ENCODE measurements at places on chromosomes 5 and 9.

GRCh38 chr9:26112724-26113123 lies 434.5 kb upstream of the TUSC1 start:
- no peak for DNase-seq

GRCh38 chr9:98815391-98815951 lies 8.0 kb downstream of the GALNT12 start:
- no peak for DNase-seq

DNA sequence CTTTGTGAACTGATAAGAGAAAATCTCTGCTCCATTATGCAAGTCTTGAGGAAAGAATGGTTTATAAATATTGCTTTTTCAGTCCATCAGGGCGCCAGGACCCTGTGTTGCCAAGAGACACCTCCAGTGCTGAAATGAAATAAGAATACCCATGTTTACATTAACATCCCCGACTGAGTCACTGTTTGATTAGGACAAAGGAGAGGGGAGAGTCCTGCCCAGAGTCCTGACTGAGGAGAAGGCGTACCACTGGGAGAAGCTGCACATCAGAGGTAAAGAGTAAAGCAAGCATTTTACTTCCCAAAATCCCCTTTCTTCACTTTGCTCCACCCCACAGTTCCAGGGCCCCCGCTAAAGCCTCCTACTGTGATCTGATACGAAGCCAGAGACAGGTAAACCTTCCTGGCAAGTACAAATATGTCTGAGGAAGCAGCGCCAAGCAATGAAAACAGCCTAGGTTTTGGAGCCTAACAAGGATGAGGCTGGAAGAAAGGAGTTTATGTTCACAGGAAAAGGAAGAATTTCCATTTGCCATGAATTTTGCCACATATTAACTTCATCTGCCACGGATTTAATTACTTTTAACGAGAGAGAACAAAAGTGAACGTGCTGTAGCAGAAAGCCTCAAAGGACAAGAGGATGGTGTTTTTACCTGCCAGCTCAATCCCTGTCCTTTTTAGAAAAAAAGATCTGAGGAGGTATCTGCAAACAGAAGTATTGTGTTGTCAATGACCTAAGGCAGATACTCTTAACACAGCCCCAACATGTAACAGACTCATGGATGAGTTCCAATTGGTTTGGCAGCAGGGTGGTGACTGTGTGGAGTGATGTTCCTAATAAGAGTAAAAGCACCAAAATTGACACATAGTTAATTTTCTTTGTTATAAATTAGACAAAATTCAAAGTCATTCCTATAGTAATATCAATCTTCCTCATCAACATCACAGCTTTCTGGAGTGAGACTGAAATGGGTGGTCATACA lies 209.4 kb upstream of the TLE4 start:
- no peak for DNase-seq

GRCh38 chr9:26955222-26955903 lies 849 bp upstream of the IFT74 start:
- peak; percentile 10 for DNase-seq

- no peak for DNase-seq
These were observed 505.7 kb downstream of the RAB3C start for GRCh38 chr5:59088546-59088945.

DNA sequence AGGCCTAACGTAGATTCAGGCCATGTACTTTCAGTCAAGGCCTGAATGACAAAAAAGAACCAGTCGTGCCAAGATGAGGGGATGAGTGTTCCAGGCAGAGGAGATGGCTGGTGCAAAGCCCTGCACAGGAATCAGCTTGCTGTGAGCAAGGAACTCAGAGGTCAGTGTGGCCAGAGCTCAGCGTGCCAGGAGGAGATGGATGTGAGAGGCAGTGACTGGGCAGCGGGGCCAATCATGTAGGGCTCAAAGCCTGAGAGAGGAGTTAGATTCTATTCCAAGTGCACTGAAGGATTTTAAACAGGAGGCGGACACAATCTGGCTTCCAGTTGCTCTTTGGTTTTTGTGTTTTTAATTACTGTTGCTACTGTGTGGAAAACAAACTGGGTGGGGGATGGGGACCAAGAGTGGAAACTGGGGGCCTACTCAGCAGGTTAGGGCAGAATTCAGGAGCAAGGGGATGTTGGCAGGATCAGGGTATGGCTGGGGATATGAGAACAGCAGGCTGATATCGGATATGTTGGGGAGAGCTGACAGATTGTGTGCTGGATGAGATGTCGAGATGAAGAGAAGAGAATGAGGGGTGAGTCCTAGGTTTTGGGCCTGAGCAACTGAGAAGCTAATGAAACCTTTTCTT lies 64.3 kb downstream of the ANGPTL2 start:
- DNase-seq: no peak

- DNase-seq: no peak
These were observed 119.1 kb downstream of the ENC1 start for GRCh38 chr5:74521401-74521800.

DNA sequence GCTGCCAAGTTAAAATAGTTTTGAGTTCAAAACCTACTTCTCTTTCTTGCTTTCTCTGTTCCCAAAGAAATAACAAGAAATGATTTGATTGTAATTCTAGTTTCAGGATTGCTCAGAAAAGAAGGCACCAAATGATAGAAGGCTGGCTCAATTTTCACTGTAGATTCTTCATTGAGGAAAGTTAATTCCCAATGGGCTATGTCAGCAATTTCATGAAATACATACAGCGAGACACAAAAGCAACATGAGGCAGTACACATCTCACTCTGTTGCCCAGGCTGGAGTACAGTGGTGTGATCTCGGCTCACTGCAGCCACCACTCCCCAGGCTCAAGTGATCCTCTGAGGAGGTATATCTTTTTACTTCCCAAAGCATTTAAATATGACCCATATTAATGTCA lies 1659.9 kb upstream of the C9orf72 start:
- DNase-seq: no peak

DNA sequence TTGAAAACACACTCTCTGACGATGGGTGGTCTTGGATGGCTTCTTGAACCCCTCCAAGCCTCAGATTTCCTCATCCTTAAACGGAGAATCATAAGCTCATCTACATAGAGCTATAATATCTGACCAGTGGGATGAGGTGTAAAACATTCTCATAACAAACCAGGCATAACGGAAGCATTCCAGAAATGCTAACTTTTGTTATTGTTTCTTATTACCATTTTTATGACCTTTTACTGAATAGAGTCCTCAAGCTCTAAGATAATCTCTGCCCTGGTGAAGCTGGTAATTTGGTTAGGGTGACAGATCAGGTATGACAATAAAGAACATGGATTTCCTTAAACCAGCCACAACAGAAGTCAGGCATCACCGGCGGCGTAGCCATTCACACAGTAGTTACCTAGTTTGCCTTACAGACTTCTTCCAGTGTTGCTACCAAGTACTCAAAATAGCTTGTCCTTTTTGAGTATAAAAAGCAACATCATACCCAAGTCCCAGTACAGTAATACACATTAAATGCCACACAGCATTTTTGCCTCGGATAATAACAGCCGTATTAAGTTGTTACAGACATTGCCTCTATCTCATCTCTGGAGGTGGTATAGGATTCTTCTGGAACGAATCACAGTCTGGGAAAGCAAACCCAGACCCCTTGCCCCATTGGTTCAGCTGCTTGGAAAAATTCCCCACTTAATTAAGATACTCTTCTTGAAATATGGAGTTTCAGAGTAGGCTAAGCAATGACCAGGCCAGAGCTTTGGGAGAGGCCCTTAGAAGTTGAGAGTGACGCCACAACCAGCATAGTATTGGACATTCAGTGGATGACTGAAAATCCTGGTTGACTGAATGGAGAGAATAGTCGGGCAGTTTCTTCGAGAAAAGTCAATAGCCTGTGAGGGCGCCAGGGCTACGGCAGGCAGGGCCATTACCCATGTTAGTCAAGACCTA lies 252.5 kb downstream of the SLIT3 start:
- no peak for DNase-seq

- no peak for DNase-seq
These were observed 518.2 kb upstream of the TLE4 start for GRCh38 chr9:79053598-79053997.

- DNase-seq: no peak
These were observed 548.6 kb upstream of the TLE4 start for GRCh38 chr9:79023134-79023580.

- peak; percentile 75 for DNase-seq
These were observed 152.1 kb downstream of the FSTL4 start for GRCh38 chr5:133460172-133460758.

DNA sequence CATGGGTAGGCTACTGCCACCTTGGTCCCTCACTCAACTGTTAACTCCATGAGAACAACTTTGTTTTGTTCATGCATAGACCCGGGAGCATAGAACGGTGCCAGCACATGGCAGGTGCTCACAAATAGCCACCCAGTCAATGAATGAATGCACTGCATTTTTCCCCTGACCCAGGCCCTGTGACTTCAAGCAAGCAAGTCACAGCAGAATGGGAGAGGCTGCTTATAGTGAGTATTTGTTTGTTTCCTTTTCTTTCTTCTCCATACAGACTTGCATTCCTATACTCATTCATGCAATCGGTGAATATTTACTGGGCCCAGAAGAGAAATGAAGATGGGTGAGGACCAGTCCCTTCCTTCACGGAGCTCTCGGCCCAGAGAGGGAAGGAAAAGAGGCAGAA lies 62.0 kb downstream of the SHB start:
- DNase-seq: no peak

- DNase-seq: peak; percentile 23
These were observed 28.1 kb downstream of the CCDC187 start for GRCh38 chr9:136275655-136276429.

DNA sequence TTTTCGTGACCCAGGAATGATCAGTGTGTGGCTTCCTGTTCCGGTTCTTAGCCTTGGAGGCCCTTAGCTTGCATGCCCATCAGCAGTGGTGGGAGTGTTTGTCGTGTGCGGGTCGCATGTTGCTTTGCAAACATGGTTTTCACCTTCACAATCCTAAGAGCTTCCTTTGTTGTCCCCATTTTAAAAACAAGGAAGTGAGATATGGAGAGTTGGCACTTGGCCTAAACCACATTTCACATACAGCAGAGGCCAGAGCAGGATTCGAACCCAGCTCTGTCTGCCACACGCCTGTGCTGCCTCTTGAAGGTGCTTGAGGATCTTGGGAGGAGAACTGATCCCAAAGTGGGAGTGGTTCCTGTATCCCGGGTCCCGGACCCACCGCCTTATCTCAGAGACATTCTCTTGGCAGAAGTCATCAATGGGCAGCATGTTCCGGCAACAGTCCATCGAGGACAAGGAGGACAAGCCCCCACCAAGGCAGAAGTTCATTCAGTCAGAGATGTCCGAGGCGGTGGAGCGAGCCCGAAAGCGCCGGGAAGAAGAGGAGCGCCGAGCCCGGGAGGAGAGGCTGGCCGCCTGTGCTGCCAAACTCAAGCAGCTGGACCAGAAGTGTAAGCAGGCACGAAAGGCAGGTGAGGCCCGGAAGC lies 38.2 kb upstream of the POMT1 start:
- no peak for DNase-seq

All from neural progenitor cell (in vitro differentiated cells).